NCI-H1105 treated with DMSO at 0.1 percent for 48 hours (cell line): ENCODE measurements at places on chromosomes 7 and 10.

DNA sequence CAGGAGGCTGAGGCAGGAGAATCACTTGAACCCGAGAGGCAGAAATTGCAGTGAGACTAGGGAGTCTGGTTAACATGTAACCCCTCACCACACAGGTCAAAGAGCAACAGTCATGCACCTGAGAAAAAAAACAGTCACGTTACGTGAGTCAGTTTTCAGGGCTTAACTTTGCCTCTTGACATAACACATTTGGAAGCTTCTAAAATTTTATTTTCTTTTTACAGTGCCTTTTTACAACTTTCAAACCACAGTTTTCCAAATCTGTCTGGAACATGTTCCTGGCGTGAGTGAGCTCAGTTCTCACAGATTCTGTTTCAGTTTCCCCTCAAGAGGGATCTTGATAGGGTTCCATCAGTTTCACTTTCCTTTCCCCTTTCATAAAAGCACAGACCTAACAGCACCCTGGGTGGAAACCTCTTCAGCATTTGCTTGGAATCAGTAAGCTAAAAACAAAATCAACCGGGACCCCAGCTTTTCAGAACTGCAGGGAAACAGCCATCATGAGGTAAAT lies 4.4 kb downstream of the IFIT3 start:
- no peak for DNase-seq

DNA sequence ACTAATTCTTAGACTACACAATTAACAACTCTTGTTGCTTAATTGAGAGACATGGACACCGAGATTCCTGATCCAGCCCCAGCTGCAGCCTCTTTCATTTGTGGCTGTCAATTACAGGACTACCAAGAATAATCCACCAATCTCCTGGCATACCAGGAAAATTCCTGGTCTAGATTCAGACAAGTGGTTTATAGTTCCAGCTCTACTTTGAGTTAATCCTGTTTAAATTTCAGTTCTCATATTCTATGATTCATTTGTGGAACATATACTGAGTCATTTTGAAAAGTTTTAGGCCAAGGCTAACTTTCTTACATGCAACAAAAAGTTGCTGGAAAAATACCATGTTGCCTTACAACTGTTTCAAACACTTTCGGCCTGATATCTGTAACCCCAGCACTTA lies 253.5 kb downstream of the MAGI2 start:
- no peak for DNase-seq

DNA sequence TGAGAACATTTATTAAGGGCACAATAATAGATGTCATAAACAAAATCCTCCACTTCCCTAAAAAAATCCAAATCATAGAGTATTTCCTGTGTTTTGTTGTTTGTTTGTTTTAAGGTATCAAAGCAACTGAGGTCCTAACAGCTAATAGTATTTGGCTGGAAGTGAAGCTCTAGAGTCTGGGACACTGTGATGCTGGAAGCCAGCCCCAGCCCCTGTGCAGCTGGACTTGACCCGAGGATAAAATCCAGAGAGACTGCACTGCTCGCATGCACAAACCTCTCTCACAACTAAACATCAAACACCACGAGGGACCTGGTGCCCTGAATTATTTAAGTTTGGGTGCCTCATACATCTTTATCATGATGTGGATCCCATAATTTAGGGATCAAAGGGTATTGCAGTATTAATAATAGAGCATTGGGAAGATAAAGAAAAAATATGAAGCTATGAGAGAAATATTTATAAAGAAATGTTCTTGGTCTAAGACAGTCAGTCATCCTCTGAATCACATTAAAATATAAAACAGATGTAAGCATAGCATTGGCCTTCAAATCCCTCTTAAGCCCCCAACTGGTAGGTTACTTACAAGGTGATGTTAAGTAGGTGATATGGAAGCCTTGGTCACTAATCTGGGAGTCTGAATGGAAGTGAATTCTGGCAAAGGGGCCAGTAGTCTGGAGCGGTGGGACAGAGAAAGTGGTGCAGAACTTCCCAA lies 44.4 kb downstream of the CUBN start:
- no peak for DNase-seq

DNA sequence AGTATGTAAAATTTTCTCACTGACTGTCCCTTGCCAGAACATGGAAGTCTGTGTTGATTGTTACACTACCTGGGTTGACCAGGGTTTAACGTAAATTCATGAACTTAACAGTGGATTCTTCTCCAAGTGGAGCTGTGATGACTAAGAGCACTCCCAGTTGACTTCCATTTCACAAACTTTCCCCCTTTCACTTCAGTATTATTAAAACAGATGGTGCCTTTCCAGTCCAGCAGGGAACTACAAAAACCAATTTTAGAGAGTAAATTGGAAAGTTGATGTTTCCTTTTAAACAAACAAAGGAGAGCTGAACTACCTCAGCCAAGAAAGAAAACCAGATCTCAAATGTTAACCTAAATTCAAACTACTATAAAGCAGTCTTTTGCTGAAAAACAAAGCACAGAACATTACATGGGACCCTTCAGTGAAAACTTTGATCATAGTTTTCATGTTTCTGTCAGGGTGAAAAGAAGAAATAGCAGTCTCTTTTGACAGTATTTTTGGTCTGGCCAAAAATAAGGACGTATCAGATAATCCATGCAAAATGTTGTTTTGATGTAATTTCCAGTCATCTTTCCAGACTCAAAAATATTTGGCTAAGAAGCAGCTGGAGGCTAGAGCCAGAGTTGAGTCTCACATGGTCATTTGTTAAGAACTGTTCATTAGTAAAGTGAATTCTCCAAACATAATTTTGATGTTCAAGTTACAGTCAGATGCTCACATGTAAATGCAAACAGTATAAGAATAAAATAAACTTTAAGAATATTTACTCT lies 479.9 kb upstream of the AKR1E2 start:
- no peak for DNase-seq

- no peak for DNase-seq
These were observed 113.1 kb upstream of the RNF32 start for GRCh38 chr7:156527458-156527890.

DNA sequence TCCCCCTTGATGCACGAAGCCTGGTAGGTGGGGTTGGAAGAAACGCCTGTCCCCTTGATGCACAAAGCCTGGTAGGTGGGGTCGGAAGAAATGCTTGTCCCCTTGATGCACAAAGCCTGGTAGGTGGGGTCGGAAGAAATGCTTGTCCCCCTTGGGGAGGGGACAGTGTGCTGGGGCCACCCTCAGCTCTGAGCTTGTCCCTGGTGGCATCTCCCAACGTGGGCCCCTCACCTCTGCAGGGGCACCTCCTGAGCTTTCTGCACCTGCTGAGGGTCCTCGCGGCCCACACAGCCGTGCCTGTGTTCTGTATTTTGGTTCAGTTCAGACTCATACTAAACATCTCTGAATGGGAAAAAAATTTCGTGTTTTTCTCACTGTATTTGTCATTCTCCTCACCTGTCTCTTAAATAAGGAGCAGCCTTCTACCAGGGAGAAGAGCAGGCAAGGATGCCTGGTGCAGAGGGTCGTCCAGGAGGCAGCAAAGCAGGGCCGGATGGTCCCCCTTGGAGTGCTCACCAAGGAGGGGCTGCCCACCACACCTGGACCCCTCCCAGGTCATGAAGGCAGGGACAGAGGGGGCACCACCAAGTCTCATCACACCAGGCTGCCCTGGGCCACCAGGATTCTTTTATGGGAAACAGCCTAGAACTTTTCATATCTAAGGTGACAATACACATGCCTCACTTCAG lies 24.7 kb downstream of the VIPR2 start:
- no peak for DNase-seq

DNA sequence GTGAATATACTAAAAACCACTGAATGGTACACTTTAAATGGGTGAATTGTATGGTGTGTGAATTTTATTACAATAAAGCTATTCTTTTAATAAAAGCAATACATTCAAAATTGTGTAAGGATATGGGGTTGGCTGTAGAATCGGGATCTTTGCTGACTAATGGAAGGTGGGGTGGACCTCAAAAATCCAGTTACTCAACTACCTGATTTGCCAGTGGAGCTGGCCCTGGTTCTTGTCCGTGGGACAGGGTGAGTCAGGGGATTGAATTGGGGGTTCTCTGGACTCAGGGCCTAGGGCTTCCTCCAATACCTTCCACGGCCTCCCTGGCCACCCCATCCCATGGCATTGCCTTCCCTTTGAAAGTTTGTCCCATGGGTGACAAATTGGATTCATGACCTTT lies 13.5 kb upstream of the RABGEF1 start:
- no peak for DNase-seq

DNA sequence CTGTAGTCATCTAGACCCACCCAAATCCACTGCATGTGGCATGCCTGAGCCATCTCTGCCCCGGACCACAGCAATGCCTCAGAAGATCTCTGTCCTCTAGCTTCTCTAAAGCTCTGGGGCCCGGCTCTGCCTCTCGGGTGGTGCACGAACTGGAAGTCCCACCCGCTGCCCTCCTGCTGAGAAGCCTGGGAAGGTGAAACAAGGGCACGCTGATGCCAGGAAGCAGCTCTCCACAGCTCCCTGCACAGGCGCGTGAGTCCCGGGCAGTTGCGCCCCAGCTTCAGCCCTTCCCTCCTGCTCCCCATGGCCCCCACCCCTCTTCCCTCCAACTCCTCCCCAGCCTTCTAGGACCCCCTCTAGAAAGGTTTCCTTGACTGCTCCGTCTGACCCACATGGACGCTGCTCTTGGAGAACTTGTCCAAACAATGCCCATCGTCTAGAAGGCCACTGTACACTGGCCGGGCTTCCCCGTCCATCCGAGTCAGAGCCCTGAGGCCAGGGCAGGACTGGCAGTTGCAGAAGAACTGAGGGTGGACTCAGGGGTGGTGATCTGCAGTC lies 12.8 kb downstream of the KCNH2 start:
- DNase-seq = no peak

DNA sequence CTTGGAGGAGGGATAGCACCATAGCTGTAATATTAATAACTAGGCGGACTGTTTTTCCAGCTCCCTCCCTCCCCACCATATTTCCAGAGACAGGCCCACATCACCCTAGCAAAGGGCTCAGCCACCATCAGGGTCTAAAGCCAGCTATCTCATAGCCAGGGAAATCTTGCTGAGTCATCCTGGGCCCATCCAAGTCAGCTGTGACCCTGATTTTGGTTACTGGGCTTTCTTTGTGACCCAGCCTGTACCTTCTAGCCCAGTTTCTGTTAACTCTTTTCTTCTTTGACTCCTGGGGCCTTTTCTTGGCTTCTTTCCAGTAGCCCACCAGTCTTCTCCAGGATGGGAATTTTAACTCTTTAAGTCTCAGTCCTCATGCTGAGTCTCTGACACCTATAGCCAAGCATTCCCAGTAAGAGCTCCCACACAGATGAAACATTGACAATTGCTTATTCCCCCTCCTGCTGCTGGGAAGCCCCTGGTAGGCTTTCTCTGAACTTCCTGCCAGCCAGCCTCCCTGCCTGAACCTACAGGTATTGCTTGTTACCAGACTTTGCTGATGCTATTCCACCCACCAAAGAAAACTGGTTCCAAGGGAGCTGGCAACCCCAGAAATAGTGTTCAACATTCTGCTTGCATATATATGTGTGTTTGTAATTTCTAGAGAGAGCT lies 34.8 kb upstream of the ADO start:
- no peak for DNase-seq

GRCh38 chr10:1542941-1543340 lies 194.4 kb downstream of the ADARB2 start:
- DNase-seq = no peak

GRCh38 chr10:106958589-106959361 lies 205.7 kb downstream of the SORCS1 start:
- DNase-seq = no peak

- DNase-seq = no peak
These were observed 156.6 kb upstream of the TRIM24 start for GRCh38 chr7:138303230-138304070.

- DNase-seq = no peak
These were observed 46.6 kb upstream of the COL1A2 start for GRCh38 chr7:94348142-94348541.

GRCh38 chr10:7248148-7248547 lies 162.7 kb downstream of the SFMBT2 start:
- DNase-seq = no peak

- DNase-seq = peak; percentile 36
These were observed 44.1 kb downstream of the NPY start for GRCh38 chr7:24328050-24328449.

DNA sequence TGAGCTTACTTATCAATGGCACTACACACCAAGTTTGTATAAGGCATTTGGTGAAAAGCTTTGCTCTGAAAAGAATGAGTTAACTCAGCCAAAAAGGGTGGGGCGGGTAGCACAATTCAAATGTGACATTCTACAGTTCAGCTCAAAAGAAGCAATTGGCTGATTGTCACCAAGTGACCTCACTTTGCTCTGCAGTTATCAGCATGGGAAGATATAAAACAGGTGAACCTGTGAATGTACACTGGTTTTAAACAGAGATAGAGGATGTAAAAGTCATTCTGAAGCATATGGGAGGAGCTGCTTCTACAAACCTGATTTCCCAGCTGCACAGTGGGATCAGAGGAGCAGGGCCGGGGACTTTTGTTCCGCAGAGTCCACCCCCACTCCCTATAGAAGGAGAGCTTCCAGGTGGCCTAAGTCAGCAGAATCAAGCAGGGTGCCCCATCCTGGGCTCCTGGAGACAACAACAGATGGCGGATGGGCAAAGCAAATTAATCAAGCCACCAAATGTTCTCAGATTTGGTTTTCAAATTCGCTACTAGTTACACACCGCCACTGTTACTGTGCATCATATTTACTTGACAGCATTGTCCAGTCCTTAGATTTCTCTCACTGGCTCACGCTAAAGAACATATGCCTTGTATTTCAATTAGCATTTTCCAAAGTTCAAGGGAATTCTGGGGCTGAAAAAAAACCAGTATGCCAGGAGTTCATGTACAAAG lies 27.5 kb upstream of the NPVF start:
- no peak for DNase-seq

GRCh38 chr7:141563956-141564623 lies 12.9 kb downstream of the AGK start:
- no peak for DNase-seq

DNA sequence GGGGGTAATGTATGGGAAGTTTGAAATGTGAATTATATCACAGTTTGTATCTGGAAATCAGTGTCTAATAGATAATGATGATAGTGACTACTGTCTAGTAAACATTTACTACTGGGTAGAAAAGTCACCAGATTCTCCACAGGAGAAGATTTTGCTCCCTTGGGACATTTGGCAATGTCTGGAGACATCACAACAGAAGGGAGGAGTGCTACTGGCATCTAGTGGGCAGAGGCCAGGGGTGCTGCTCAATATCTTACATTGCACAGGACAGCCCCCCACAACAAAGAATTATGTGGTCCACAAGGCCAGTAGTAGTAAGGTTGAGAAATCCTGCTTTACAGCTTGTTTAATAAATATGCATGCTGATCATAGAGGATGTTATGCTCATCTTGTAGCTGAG lies 92.3 kb upstream of the PRPS1L1 start:
- DNase-seq = no peak
